Stimulated activated memory B cell treated with anti-CD40 and anti-IgM and Interleukin-4, amounts not matched to agents 10 μg/mL and 1 μg/mL and 100 μg/mL, for 72 hours (primary cell): ENCODE measurements at places on chromosomes 4 and X.

- ATAC-seq: no peak
Measured at GRCh38 chr4:142043509-142043908, 407.1 kb downstream of the IL15 start.

GRCh38 chr4:163544407-163545038, 50.0 kb downstream of the TMA16 start:
- ATAC-seq: peak; percentile 92

- no peak for ATAC-seq
Measured at GRCh38 chr4:33063241-33063640, 2343.1 kb downstream of the PCDH7 start.

DNA sequence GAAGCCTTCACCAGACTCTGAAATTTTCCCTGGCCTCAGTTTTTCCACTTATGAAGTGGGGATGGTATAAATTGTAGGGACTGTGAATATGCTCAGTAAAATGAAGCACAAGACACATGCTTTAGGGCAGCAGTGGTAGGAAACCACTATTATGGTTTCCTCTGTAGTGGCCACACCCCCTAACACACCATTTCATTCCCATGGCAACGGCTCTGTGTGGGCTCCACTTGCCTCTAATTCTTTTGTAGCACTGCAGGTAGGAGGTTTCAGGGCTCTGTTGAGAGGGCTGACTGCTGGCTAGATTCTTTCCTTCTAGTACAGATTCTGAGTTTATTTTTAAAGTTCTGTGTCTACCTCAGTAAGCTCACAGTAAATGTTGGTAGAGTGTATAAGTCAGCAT, 3.5 kb upstream of the VMA21 start:
- no peak for ATAC-seq

DNA sequence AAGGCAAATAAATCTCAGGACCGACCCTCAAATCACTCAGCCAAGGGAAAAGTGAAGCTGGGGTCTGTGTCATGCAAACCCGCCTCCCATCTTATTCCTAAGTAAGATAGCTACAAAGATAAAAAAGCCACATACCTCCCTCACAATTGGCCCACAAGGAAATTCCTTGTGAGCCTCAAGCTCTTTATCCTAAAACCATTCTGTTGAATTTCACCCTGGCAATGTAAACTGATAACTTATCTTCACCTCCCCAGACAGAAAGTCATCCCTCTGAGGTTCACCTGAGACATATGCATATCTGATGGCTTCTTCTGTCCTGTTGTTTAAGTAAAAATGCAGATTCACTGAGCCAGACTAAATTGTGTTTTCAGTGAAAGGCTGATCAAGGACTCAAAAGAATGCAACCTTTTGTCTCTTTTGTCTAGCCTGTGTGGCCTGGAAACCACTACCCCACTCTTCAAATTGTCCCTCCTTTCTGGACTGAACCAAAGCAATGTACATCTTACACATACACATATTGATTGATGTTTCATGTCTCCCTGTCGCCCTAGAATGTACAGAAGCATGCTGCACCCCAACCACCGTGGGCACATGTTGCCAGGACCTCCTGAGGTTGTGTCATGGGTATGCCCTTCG, 91.3 kb downstream of the MFAP3L start:
- ATAC-seq: no peak

GRCh38 chrX:2521092-2521926, 20.5 kb upstream of the DHRSX start:
- ATAC-seq: peak; percentile 95

DNA sequence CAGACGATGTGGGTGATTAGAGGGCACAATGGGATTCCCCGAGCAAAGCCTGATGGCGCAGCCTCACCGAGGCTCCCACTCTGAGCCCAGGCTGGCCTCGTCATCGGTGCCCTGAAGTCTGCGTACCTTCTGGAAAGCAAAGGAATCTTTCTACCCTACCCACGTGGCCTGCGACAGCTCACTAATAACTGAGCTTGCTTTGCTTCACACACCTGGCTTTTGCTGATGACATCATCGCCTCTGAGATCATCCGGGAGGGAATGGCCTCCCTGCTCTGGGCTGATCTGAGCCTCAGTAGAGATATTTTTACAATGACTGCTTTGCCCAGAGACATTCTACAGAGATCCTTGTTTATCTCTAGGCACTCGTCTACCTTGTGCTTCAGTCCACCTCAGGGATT, 45.4 kb upstream of the PDLIM3 start:
- no peak for ATAC-seq

GRCh38 chr4:157303471-157303960, 83.0 kb downstream of the GRIA2 start:
- ATAC-seq: no peak

GRCh38 chrX:107748506-107748905, 27.1 kb downstream of the TSC22D3 start:
- ATAC-seq: no peak

DNA sequence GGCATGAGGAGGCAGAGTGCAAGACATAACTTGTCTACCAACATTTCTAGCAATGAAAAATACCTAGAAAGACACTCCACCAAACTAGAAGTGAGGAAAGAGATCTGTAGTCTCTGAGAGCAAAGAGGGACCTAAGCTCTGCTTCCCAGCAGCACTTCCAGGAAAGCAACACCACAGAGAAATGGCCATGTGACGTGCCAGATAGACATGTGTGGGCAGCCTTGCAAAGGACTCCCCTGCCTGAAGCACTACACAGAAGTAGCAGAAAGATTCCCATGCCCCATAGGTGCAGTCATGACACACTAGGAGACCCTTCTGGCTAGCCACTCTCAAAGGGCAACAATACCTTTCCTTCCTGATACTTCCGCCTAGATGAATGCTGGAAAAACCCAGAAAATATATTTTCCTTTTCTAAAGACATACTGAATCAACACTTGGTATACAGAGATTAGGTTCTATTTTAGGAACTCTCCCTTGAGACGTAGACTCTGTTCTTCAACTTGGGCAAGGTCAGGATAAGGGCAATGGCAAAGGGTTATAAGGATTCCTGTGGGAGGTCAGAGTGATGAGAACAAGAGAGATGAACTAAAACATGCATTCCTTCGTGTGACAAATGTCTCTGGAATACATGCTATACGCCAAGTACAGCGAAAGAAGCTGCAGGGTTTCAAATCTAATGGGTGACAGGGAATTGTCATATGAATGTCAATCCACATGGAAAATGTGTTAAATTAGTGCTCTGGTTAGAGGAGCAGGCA, 187.5 kb upstream of the ETNPPL start:
- ATAC-seq: peak; percentile 31

- ATAC-seq: no peak
Measured at GRCh38 chrX:4670606-4671005, 957.2 kb upstream of the PRKX start.
